PC-3 (cell line): ENCODE measurements at places on chromosomes 7 and 10.

GRCh38 chr10:133140417-133141143 lies 19.4 kb upstream of the KNDC1 start:
- no peaks in the 10 kb centered on the region for H3K36me3 ChIP-seq
- no peak overlapping the region for H3K4me3 ChIP-seq
- peaks cover 2% of the 10 kb centered on the region; the same call in 1 of the 2 replicates for H3K4me1 ChIP-seq
- H3K27me3 ChIP-seq = no peaks in the 10 kb centered on the region
- H3K27ac ChIP-seq = no peak overlapping the region

- H3K36me3 ChIP-seq = peaks cover 4% of the 10 kb centered on the region
- H3K27ac ChIP-seq = no peak overlapping the region
- no peaks in the 10 kb centered on the region for H3K27me3 ChIP-seq
Measured at GRCh38 chr7:36388423-36388822, 1.2 kb upstream of the ANLN start.

DNA sequence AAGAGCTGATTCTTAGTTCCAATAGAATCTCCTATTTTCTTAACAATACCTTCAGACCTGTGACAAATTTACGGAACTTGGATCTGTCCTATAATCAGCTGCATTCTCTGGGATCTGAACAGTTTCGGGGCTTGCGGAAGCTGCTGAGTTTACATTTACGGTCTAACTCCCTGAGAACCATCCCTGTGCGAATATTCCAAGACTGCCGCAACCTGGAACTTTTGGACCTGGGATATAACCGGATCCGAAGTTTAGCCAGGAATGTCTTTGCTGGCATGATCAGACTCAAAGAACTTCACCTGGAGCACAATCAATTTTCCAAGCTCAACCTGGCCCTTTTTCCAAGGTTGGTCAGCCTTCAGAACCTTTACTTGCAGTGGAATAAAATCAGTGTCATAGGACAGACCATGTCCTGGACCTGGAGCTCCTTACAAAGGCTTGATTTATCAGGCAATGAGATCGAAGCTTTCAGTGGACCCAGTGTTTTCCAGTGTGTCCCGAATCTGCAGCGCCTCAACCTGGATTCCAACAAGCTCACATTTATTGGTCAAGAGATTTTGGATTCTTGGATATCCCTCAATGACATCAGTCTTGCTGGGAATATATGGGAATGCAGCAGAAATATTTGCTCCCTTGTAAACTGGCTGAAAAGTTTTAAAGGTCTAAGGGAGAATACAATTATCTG lies 1.6 kb downstream of the LRRTM3 start:
- no peak for DNase-seq
- H3K36me3 ChIP-seq = no peaks in the 10 kb centered on the region
- H3K4me1 ChIP-seq = peaks cover 20% of the 10 kb centered on the region
- H3K27ac ChIP-seq = no peak overlapping the region
- no peak overlapping the region for H3K4me3 ChIP-seq

DNA sequence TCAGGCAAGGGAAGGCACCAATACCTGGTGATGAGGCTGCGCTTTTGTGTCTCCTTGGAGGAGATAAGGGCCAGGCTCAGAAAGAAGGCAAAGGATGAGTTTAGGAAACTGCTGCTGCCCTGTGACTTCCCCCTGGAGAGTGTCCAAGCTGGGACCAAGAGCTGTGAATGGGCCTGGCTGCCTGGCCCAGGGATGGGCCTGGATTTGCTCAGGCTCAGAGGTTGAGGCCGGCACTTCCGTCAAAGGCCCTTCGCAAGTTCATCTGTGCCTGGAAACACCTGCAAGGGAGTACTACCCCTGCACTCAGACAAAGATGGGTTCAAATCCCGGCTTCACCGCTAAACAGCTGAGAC lies 50.5 kb upstream of the NANOS1 start:
- H3K4me3 ChIP-seq = no peak overlapping the region
- no peaks in the 10 kb centered on the region for H3K27me3 ChIP-seq
- H3K27ac ChIP-seq = no peak overlapping the region
- no peak for DNase-seq

DNA sequence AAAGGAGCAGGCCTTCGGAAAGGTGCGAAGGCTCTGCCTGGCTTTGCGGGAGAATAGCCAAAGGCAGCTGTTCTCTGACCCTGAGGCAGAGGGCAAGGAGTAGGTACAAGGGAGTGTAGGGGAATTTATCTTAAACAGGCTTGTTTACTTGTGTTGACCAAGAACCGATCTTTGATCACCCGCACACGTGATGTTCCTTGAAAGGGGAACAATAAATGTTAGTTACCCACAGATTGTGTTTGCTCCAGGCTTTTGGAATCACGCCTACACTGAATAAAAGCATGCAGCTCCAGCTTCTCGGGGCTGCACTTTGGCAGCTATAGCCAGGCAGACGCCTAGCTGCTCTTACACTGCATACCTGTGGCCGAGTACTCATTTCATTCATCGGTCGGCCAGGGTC lies 420.8 kb downstream of the PHF14 start:
- no peaks in the 10 kb centered on the region for H3K36me3 ChIP-seq
- H3K27me3 ChIP-seq = no peaks in the 10 kb centered on the region
- H3K4me3 ChIP-seq = no peak overlapping the region
- H3K27ac ChIP-seq = no peak overlapping the region
- no peaks in the 10 kb centered on the region for H3K4me1 ChIP-seq
- DNase-seq = no peak

- no peak overlapping the region for H3K4me3 ChIP-seq
- H3K36me3 ChIP-seq = no peaks in the 10 kb centered on the region
- H3K4me1 ChIP-seq = peaks cover 22% of the 10 kb centered on the region
- no peak overlapping the region for H3K27ac ChIP-seq
Measured at GRCh38 chr10:15347150-15347549, 23.9 kb downstream of the FAM171A1 start.

DNA sequence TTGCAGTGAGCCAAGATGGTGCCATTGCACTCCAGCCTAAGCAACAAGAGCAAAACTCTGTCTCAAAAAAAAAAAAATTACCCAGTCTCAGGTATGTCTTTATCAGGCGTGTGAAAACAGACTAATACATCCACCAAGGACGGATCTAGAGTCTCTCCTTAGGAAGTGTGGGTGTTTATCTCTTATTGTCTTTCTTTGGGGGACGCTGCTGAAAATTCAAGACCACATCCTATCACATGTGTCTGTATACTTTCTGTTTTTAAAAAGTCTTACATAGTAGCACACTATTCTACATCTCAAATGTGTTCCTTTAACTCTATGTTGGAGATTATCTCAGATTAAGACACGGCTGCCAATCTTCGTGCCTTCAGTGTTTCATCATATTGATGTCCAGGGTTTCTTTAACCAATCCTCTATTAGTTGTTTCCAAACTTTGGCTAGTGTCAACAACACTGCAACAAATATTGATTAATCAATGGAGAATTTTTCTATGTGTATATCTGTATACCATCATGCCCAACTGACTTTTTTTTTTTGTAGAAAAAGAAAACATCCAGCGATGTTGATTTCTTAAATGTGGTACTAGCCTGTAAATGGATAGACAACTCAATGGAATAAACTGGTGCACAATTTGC lies 92.3 kb upstream of the KDM7A start:
- H3K4me3 ChIP-seq = no peak overlapping the region
- DNase-seq = no peak
